Hematopoietic multipotent progenitor cell treated with erythropoietin and hydrocortisone succinate and interleukin-3 and kit ligand, for 4 days (in vitro differentiated cells): ENCODE measurements at places on chromosomes 6 and 20.

DNA sequence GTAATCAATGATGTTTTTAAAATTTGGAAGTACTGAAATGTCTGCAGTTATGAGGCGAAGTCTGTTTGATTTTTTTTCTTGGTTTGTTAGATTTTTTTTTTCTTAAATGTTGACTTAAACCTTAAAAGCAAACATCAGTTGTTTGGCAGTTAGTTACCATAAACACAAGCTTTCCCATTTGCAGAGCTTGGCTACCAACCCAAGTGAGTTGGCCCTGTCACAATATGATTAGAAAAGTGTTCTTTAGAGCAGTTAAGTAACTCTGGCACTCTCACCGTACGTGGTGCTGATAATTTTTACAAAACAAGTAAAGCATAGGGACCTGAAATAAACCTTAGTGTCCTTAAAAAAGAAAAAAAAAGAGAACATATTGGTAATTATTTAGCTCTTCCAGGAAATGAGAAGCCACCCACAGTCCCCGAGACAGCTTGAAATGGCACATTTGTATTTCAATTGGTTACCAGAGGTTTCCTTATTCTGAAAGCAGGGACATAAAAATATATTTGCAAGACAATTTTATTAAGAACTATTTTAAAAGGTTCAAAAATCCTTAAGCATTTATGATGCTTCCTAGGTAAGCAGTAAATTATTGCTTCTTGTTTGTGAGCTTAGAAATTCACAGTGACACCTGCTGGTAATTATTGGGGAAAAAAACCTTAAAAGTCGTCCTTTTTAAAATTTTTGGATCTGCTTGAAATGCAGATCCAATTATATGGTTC lies 3.9 kb downstream of the HEY2 start:
- DNase-seq, result peak; percentile 60

GRCh38 chr6:113733381-113733780 lies 123.8 kb upstream of the MARCKS start:
- DNase-seq, result no peak

GRCh38 chr20:50721881-50722281 lies 9.5 kb upstream of the PARD6B start:
- DNase-seq, result no peak

DNA sequence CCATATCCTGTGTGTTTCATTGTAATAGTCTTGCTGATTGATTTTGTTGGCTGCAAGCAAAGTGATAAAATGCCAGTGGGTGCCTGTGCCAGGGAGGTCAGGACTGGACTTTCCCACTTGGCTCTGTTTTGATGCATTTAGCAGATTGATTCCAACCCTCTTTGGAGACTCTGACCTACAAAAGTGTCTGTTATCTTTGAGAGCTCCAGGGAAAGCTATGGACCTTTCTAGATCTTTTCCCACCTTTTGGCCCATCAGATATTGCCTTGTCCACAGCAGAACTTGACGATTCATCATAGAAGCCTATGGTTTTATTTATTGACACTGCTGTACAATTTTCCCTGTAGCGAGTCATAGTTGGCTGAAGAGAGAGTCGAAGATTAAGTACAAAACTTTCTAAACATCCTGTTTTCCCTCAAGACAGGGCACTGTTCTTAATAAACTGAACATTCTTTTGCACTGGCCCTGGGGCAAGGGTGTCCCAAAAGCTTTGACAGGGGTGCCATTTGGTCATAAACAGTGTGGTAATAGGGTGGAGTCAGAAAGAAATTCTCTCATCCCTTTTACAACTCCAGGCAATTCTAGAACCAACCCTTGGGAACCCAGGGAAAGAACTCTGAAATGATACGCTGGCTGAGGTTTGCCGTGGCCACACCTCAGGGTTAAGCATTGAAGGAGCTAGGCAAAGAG lies 53.7 kb downstream of the E2F3 start:
- DNase-seq, result no peak

DNA sequence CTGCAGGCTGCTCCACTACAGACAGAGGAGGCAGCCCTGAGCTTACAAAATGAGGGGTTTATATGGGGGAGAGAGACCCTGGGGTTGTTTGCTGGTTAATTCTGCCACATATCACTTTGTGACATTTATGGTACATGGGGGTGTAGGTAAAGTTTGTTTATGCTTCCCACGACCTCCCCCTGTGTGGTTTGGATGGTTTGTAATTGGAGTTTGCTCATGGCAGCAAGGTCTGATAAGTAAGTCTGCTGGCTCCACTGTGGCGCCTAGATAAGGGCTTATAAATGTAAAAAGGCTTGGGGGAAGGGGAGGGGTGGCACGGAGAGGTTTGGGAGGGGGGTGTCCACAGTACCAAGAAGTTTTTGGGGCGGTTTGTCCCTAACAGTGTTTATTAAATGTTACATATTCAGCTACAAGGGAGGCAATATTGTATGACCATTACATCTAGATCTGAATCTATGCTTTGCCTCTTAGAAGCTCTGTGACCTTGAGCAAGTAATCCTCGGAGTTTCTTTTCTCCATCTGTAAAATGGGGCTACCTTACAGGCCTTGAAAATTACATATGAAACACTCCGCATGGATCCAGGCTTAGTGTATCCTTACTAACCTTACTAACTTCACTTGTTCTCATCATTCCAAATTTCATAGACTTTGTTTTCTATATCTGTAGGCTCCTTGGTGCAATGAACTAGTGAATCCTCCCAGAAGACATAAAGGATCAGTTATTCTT lies 204.8 kb upstream of the NOX3 start:
- DNase-seq, result peak; percentile 89
